ENCODE measurements at places on chromosomes 5 and 9.

- DNase-seq: no peak
Measured at GRCh38 chr5:79512049-79512448, 1.9 kb downstream of the HOMER1 start.

DNA sequence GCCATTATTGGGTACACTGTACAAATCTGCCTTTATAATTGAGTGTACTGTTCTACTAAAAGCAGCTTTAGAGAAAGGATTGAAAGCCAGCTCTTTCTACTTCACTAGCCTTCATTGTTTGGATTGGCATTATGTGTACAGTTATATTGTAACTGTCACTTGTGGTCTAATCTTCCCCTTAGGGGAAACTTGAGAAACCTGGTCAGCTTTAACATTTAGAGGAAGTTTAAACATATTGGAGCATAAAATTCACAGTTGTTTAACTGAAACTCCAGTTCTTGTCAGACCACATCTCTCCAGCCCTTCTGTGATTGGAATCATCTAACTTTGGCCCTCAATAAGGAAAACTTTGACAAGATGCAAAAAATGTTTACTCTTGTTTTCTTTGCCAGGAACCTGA is 24.6 kb downstream of the PIK3R1 start:
- no peak for DNase-seq

GRCh38 chr9:115216873-115217272 is 98.9 kb upstream of the TNC start:
- no peak for DNase-seq

GRCh38 chr9:122126331-122127261 is 33.0 kb downstream of the NDUFA8 start:
- DNase-seq: peak; percentile 50

GRCh38 chr9:95770653-95771131 is 104.8 kb upstream of the ERCC6L2 start:
- no peak for DNase-seq

GRCh38 chr9:78563269-78563668 is 266.3 kb downstream of the PSAT1 start:
- no peak for DNase-seq

GRCh38 chr9:14831074-14831473 is 79.2 kb downstream of the FREM1 start:
- no peak for DNase-seq

DNA sequence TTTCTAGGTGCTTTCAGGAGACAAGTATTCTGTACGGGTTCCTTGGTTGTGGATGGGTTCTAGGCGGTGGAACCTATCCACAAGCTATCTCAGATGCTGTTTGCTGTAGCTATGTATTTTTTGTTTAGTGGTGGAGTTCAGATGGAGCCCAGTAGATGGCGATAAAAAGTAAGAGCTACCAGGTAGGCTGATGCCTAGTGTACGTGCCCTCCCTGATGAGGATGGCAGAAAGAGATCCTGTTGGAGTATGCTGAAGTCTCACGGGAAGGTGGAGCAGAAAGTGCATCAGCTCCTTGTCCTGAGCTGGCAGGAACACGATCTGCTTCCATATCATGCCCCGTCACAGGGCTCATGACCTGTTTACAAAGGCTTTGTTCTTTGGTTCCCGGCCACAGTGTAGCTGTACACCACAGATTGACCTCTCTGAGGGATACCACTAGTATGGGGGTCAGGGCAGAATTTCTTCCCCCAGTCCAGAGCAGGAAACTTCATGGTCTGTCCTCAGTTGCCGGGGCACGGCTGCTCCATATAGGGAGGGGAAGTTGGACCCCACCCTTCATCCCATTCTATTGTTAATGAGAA is 12.6 kb upstream of the UGT3A2 start:
- DNase-seq: peak; percentile 44

DNA sequence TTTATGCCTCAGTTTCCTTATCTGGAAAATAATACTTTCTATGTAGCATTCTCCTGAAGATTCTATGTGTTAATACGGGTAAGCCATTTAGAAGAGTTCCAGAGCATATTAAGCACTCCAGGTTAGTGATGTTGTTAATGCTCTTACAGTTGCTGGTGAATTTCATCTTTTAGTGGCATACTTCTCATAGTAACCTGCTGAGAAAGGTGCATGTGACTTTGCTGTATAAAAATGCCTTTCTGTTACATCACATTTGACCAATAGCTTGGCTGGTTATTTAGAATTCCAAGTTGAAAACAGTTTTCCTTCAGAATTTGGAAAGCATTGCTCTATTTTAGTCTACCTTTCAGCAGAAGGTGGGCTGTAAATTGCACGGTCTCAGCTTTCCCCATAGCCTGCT is 27.2 kb downstream of the GCNT1 start:
- peak; percentile 31 for DNase-seq

DNA sequence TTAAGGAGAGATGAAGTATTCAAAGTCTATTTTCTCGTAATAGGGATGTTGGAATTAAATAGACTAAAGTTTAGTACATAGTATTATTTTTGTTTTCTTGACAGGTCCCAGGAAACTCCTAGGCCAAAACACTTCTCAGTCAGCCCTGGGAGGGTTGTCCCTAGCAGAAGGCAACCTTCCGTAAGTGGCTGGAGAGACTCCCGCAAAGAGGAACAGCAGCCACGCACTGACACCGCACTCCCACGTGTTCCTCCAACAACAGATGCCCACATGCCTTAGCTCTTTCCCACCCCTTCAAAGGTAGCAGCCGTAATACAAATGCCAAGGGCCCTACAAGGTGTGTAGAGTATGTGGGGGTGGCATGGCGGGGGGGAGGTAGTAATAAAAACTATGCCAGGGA is 28.4 kb downstream of the PCDHGC5 start:
- DNase-seq: no peak

DNA sequence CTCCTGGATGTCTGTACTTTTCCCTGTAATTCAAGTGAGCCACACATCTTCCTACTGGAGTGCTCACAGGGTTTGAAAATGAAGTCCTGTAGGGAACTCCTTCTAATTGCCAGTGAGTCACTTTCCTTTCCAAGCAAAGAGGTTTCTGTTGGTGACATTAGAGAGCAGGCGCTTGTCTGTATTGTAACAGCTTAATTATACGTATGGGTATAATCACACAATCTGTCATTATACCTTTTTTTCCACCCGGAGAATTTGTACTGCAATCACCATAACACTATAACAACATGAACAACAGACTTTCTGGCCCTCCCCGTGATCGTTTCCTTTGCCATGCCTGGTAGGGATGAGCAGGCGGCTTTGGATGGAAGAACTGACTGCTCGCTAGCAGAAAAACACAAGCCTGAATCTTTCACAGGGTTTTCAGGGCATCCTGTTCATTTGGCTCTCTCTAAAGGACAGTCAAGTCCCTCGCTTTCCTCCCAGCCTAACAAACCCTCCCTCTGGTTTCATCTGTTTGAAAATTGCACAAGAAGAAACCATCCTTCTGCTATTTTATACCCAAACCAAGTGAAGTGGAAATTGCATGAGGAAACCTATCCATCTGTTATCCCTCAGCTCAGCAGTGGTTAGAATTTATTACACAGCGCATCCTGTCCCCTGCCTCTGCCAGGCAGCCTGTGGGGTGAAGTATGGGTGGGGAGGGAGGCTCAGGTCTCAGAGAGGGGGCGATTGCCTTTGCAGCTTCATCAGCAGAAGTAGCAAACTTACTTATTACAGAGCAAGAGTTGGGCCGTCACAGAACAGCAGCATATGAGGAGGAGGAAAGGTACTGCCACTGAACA is 307.0 kb upstream of the TLE4 start:
- DNase-seq: no peak

GRCh38 chr5:146878476-146879172 is at the start of gene PPP2R2B:
PPP2R2B (minus strand) TSS chr5:146878757.
- peak; percentile 50 for DNase-seq

GRCh38 chr5:142521706-142522105 is 164.2 kb downstream of the FGF1 start:
- no peak for DNase-seq

DNA sequence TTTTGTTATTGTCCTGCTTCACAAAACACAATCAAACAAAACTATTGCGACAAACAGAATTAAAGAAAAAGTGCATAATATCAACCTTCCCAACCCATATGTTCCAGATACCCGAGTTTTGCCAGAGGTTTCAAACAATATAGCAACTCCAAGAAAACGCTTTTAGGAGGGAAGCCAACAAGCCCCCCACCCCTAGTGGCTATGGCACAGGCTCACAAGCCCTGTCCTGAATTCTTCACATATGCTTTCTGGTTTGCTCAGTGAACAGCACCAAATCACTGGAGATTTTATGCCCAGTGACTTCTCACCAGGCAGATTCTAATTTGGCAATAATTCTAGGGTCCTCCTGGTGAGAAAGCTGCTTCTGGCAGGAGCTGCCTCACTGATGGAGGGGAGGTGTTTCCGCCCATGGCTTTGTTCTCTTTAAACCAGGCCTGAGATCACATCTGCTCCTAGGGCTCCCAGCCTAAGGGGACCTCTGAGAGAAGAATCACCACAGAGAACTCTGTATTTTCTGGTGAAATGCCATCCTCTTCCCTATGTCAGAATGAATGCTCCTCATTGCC is 1982.4 kb downstream of the EFNA5 start:
- no peak for DNase-seq

DNA sequence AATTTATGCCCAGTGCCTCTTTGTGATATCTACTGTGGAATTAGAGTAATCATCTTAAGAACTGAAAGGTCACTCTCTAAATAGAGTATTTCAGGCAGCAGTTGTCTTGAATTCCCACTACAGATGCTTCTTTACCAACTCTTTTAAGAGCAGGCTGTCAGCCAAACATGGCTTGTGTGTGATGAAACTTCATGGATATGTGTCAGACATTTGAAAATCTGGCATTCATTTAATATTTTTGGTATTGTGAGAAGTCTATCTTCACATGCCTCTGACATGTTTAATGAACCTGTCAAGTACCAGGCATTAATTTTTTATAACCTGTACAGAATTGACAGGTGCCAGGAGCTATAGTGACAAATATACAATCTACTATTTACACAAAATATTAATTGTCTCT is 318.6 kb downstream of the CDH9 start:
- DNase-seq: no peak

- no peak for DNase-seq
Measured at GRCh38 chr5:53425687-53426511, 54.5 kb upstream of the FST start.

DNA sequence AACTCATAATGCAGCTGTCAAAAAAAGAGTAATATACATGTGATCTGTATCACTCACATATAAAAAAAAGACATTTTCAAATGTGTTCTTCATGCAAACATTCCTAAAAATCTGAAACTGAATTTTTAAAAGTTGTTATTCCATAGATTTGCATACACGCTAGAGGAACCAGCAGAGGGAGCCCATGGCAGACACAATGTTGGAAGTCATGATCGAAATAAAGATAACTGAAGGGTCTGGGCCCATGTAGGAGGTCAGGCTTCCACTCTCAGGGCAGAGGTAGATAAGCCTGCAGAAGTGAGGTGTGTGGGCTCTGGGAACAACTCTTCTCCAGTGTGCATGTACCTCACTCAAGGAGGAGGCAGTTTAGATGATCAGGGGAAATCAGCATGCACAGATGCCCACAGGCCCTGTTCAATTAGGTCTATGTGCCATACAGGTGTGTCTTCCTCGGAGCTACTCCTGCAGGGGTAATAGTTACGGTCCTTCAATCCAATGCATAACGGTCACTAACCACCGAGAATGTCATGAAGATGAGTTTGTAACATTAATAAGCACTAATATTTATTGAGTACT is 208.6 kb downstream of the EPB41L4A start:
- peak; percentile 38 for DNase-seq

GRCh38 chr5:72232838-72233237 is 87.2 kb downstream of the MRPS27 start:
- no peak for DNase-seq

DNA sequence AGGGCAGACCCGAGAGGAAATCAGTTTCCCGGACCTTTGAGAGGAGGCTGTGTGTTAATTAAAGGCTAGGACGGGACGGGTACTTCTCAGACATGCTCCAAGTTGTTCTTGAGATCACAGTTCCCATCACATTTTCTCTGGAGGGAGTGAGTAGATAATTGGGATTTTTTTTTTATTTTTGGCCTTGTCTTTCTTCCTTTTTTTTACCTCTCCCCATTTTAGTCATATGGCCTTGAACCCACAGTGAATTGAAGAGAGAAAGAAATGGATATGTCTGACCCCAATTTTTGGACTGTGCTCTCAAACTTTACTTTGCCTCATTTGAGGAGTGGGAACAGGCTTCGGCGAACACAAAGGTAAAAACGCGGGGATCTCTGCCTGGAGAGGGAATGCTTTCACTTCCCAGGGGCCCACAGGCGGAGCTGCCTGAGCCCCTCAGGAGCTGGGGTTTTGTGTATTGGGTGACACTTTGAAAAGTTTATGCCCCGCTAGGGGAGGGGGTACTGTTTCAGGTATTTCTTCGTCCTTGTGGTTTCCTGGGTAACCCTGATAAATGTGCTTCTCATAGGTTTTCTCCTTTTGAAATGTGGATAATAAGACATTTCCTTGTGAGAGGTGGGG is 191.8 kb downstream of the CD180 start:
- DNase-seq: peak; percentile 10

DNA sequence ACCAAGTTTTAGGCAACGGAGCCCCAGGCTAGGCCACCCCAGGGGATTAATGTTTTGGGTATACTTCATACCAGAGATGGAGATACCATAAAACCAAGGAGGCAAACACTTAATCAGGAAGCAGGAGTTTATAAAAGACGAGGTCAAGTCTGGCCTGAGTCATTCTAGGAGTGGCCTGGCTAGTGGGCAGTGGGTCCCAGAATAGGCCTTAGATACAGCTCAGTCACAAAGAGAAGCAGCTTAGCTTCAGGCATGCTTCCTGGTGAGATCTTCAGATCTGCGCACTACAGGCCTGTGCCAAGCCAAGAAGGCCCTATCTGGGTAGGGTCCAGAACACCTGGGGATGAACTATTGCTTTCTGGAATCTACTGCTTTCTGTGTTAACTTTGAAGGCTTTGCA is 20.6 kb upstream of the NR5A1 start:
- DNase-seq: peak; percentile 57

- no peak for DNase-seq
Measured at GRCh38 chr9:131663288-131663687, 76.6 kb downstream of the RAPGEF1 start.

DNA sequence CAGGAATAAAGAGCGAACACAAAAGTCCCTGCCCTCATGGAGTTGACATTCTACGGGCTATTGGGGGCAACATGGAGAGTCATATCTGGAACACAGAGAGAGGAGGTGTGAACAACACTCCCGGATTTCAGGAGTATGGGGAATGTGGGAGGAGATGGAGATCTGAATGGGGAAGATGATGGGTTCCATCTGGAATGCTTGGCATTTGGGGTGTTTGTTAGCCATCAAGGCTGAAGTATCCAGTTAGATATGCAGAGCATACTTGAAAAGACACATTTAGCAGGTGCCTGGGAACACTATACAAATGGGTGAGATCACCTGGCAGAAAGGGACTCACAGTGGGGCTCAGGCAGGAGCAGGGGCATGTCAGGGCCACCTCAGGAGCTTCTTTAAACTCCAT is 61.1 kb downstream of the EGFLAM start:
- no peak for DNase-seq

DNA sequence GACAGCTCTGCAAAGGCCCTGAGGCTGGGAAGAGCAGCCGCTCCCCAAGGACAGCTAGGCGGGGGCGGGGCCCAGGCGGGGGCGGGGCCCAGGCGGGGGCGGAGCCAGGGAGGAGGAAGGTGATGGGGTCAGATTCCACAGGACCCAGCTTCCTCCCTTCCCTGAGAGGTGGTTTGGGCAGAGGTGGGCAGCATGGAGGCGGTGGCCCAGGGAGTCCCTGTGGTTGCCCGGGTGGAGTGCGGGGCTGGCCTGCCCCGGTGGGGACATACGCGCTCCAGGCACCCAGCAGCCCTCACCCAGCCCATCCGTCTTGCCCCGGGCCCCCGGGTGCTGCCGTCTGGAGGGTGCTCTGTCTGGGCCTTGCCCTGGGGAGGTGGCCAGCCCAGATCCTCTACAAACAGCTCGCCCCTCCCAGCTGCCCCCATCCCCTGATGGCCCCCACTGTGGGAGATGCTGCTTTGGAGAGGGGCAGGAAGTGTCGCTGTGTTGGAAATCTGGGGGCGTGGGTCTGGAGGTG is 11.0 kb upstream of the RNU6ATAC start:
- no peak for DNase-seq
